ENCODE measurements at places on chromosomes 5 and 9.

DNA sequence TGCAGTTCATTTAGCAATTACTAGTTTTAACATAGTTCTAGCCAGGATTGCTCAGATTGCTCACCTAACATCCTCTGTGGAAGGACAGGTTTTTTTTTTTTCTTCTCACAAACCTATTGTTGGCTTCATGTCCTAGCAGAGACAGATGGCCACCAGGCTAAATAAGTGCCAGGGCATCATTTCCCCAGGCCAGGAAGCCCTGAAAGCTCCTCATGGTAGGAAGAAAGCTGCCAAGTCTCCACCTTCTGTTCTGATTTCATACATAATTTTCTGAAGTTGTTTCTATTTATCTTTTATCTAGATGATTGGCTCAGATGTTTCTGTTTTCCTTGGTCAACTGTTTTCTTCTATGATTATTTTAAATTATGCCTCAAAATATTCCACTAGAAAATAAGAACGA lies 31.0 kb downstream of the EFCAB9 start:
- DNase-seq, result no peak

DNA sequence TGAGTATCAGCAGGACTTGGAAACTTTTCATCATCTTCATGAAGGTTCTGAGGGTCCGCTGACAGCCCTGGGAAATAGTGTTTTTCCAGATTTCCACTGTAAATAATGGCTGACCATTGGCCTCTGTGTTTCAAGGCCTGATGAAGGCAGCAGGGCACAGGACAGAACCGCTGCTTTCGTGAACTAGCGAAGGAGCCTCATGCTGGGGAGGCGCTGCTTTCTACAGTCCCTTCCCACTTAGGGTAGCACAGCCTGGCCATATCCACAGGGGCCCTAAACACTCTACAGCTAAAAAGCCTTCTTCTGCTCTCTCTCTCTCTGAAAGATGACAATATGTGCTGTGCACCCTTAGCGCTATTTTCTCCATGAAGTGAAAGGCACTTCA lies 118.2 kb downstream of the MED27 start:
- DNase-seq, result no peak

GRCh38 chr5:157485811-157486210 lies 25.8 kb downstream of the NIPAL4 start:
- DNase-seq, result no peak

DNA sequence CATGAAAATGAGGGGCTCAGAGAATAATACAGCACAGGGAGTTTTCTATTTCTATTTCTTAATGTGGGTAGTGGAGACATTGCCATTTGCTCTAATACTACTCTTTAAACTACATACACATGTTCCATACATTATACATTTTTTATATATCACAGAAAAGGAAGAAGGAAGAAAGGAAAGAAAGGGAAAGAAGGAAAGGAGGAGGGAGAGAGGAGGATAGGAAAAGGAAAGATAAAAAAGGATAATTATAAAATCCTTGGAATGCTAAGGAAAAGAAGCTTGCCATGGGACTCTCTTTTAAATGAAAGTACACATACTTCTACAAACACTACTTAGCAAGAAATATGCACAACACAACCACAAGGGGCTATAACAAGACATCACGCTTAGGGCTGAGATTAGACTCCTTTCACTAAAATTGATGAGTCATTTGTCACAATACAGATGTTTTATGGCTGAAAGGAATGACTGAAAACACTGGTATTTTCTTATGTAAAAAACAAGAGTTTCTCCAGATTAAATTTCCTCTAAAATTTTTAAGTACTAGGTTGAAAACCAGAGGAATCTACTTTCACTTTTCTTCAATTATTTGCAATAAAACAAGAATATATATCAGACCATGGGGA lies 219.8 kb downstream of the ARL15 start:
- DNase-seq, result peak; percentile 34

DNA sequence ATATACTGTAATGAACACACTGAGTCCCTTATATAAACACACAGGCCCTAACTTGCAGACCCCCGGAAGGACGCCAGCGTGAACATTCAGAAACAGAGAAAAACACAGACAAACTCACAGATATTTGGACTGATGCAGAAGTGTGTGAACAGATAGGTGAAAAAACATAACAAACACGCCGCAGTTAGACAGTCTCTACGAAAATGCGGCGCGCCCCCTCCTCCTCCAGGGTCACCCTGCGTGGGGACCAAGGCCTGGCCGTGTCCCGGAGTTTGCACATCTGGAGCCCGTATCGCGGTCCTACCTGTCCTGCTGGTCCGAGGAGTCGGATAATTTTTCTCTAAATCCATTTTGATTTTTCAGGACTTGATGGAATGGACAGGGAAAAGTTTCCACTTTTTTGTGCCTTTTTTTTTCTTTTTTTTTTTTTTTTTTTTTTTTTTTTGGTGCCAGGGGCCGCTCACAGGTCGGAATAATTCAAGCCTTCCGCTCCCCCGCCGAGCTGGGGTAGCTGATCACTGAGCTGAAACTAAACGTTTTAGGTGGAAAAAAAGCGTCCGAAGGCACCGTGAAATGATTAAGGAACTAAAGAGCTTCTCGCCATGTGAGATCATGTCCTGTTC lies at the start of gene PAX5:
TSS of gene PAX5 (minus strand) at position 587 of the 623 bp plus-strand sequence. CDS start at position 350, 237 bp downstream.
- no peak for DNase-seq

GRCh38 chr9:1917396-1917935 lies 97.7 kb upstream of the SMARCA2 start:
- DNase-seq, result no peak

GRCh38 chr5:79436224-79436623 lies 77.7 kb downstream of the HOMER1 start:
- peak; percentile 21 for DNase-seq

GRCh38 chr9:36550135-36550534 lies 22.6 kb upstream of the MELK start:
- DNase-seq, result no peak

GRCh38 chr5:142783601-142784341 lies 13.6 kb downstream of the ARHGAP26 start:
- peak; percentile 10 for DNase-seq

- no peak for DNase-seq
Observed at GRCh38 chr5:52837591-52838001, 49.9 kb downstream of the ITGA1 start.

GRCh38 chr5:176596689-176597416 lies 13.1 kb downstream of the GPRIN1 start:
- DNase-seq, result peak; percentile 50

DNA sequence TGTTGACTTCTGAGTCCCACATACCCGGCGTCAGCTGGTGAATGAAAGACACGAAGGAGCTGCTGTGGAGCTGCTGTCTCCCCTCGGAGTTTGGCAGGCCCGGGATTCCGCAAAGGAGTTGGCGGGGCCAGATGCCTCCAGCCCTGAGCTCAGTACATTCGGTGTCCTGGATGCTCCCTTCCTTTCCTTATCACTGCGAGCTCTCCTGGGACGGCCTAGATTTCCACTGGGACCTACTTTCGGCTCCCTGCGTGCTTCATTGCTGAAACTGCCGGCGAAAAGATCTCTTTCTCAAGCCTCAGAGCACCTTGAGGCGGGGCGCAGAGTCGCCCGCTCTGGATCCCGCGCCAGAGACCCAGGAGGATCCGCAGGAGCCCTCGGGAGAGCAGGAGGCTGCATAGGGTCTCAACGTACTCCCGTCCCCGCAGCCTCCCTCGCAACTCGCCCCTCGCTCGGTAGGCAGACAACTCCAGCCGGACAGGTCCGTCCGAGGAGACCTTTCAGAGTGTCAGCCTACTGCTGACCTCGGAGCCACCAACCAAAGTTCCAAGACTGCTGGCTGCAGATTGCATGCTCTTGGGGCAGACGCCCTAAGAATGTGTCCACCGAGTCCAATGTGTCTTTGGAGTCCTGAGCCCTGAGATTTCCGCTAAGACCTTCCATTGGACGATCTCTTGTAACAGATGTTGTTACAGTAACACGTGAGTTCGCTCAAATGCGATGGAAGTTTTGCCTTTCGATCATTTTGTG lies 6.1 kb downstream of the ANXA2R start:
- no peak for DNase-seq

DNA sequence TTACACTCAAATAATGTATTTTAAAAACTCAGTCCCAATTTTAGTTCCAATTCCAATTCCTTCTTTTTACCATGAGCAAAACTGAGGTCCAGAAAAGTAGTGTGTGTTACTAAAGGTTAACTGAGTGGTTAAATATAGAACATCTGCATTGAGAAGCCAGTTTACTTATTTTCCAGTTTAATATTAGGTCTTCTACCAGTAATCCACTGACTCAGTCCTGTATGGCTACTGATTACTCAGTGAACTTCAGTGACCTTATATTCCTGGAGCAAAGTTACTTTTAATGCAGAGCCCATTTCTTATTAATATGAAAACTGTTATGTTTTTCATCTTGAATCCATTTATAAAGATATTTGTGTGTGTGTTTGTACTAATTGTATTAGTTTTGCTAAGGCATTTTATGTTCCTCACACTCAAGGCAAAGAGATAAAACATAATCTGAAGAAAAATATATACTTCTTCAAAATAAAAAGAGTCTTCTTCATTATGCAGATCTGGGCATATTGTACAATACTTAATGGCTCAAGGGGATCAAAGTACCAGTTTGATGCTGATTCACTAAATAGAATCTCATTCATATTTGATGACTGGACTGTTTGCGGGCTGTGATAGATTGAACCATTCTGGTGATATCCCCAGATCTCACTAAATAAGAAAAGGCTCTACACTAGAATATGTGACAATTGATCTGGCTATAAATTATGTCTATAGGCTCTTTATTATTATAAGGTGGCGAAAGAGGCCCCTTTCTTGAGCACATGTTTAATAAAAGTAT lies 60.8 kb downstream of the DMXL1 start:
- peak; percentile 7 for DNase-seq

GRCh38 chr5:41109186-41109585 lies 38.0 kb upstream of the MROH2B start:
- no peak for DNase-seq

GRCh38 chr9:70020991-70021571 lies 22.6 kb upstream of the MAMDC2 start:
- DNase-seq, result peak; percentile 71

- DNase-seq, result no peak
Observed at GRCh38 chr5:113514289-113514635, 768 bp downstream of the YTHDC2 start.

- peak; percentile 79 for DNase-seq
Observed at GRCh38 chr9:133163504-133164172, at the start of gene GBGT1. TSS of gene GBGT1 (minus strand) at chr9:133163914. CDS start at chr9:133162412, 1,502 bp downstream.

DNA sequence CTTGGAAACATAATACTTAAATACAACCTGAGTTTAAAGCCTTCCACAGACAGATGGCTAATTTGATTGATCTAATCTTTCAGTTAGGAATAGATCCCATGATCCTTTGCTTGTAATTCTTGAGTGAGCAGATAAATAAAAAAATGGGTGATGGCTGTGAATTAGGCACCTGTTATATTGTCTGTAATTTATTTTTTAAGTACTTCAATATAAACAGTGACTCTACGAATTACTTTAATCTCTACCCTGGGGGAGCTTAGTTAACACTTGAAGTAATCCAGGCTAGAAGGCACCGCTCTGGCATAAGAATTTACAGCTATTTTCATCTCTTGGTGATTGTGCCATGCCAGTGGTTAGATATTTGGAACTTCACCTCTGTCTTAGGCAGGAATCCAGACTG lies 9.0 kb downstream of the EGFLAM start:
- DNase-seq, result no peak

DNA sequence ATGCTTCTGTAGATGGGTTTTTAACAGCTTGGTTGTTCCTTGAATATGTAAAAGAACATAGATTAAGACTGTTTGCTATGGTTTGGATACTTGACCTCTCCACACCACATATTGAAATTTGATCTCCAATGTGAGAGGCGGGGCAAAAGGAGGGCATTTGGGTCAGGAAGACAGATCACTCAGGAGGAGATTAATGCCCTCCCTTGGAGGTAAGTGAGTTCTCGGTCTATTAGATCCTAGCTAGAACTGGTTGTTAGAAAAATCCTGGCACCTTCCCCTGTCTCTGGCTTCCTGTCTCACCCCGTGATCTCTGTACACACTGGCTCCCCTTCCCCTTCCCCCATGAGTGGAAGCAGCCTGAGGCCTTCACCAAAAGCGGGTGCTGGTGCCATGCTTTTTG lies 281.1 kb upstream of the ANKRD55 start:
- DNase-seq, result no peak

DNA sequence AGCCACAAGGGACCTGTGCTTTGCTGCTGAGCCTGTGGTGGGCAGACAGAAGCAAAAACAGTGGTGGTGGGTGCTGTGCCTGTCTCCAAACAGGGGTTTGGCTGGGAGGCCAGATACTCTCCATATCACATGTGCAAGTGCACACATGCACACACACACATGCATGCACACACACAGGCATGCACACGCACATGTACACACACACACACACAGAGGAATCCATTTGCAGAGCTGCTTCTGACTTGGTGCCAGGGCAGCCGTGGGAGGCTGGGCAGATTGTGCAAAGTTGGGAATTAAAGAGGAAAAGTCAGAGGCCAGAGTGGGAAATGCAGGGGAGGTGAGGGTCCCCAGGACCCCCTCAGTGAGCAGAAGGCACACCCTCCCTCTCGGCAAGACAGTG lies 71.3 kb downstream of the NTNG2 start:
- no peak for DNase-seq

DNA sequence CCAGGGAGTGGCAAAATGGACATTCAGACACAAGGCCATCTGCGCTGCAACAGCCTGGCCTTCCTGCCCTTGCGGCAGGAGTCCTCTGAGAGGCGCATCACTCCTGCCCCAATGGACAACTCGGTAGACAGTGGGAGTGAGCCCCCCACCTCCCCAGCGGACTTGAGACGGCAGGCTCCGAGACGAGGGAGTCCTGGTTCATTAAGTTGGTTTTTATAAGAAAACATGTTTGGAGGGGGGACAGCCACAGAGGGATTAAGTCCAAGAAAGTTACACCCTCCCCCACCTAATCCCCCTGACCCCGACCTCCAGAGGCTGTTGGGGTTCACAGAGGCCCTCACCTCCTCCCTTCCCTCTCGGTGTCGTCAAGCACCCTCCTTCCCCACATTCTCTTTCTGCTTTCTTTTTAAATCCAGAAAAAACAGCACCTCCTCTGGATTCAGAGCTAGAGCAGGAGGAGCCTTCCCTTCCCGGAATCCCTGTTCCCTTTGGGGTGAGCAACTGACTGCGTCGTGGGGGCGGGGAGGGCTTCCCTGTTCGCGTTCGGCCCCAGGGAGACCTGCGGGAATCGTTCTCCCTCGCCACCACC lies 1.8 kb upstream of the EGR1 start:
- peak; percentile 8 for DNase-seq

DNA sequence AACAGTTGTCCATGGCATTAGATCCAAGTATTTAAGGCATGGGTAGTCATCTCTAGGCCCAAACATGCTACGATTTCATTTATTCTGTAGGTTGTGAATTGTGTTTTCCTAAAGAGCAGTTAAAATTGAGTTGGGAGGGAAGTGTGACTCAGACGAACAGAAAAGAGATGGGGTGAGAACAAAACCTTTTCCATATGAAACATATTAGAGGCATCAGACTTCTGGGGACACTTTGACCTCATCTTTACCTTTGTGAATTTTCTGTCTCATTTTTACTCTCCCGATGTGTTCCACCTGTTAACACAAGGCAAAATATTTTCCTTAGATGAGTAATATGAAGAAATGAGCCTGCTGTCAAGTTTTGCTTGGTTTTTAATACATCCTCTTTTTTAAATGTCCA lies 181.3 kb downstream of the ESM1 start:
- DNase-seq, result no peak

GRCh38 chr9:133141833-133142595 lies 21.0 kb upstream of the RALGDS start:
- no peak for DNase-seq

Data from AG08396 (cell line).